Activated naive CD8-positive, alpha-beta T cell treated with anti-CD3 and anti-CD28 coated beads, Interleukin-2, amount 10 ng/mL, durations not matched to agents 7 days and 5 days (primary cell): ENCODE measurements at places on chromosomes 12 and 14.

GRCh38 chr14:89455412-89455811, 38.4 kb upstream of the FOXN3 start:
- H3K27ac ChIP-seq: no peak overlapping the region
- no peak overlapping the region for H3K4me3 ChIP-seq
- no peak for DNase-seq
- peaks cover 7% of the 10 kb centered on the region for H3K36me3 ChIP-seq
- H3K27me3 ChIP-seq: no peaks in the 10 kb centered on the region
- peaks cover 10% of the 10 kb centered on the region for H3K4me1 ChIP-seq

DNA sequence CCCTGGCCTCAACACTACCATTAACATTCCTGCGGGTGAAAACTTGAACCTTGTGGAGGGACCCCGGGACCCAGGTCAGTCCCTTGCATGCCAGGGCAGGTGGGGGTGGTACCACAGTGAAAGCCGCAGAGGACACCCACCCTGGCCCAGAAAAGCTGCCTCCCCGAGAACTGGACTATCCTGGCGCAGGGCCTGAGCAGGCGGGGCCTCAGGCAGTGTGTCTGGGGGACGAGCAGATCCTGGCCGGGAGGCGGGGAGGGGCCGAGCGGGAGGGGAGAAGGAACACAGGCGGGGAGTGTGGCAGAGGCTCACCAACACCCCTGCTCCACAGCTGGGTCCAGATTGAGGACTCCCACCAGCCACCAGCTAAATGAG, 10.0 kb downstream of the AHNAK2 start:
- no peaks in the 10 kb centered on the region for H3K36me3 ChIP-seq
- no peaks in the 10 kb centered on the region for H3K4me1 ChIP-seq
- H3K4me3 ChIP-seq: no peak overlapping the region
- peaks cover 19% of the 10 kb centered on the region for H3K27me3 ChIP-seq

DNA sequence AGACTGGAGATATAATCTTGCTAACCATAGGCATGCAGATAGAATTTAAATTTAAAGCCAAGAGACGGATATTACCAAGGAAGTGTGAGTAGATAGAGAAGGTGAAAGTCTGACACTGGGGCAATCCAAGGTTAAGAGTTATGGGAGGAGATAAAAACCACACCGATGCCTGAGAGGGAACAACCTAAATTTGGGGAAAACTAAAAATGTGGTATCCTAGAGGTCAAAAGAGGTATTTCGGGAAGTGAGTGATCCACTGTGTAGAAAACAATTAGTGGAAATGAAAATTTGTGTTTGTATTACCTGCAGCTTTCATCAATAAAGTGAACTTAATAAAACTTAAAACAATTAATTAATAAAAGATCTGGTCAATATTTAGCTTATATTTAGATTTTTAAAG, 269.0 kb upstream of the RPL10L start:
- H3K27me3 ChIP-seq: no peaks in the 10 kb centered on the region
- no peak overlapping the region for H3K4me3 ChIP-seq
- no peak overlapping the region for H3K27ac ChIP-seq

- no peak for DNase-seq
- H3K27ac ChIP-seq: peak overlapping the region; percentile 49
- peaks cover 10% of the 10 kb centered on the region for H3K36me3 ChIP-seq
Observed at GRCh38 chr14:95483309-95484165, 32.9 kb downstream of the SYNE3 start.

GRCh38 chr14:88232771-88233170, 90.3 kb downstream of the KCNK10 start:
- no peaks in the 10 kb centered on the region for H3K36me3 ChIP-seq
- no peak overlapping the region for H3K27ac ChIP-seq
- H3K4me1 ChIP-seq: peaks cover 1% of the 10 kb centered on the region
- H3K27me3 ChIP-seq: peaks cover 14% of the 10 kb centered on the region

DNA sequence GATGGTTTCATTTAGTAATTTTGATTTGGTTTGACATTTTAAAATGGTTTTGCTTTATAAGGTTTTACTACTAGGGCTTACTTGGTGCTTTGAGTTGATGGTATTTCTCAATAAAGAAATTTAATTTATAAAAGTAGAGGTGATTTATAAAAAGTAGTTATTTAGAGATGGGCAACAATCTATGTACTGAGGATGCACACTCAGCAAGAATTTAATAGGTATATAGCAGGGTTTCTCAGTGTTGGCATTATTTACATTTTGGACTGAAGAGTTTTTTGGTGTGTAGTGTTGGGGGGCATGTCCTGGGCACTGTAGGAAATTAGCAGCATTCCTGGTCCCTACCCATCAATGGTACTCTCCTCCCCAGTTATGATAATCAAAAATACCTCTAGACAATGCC, 47.7 kb downstream of the PPHLN1 start:
- DNase-seq: no peak
- H3K4me3 ChIP-seq: no peak overlapping the region
- H3K27ac ChIP-seq: no peak overlapping the region
- no peaks in the 10 kb centered on the region for H3K4me1 ChIP-seq
- peaks cover 10% of the 10 kb centered on the region for H3K36me3 ChIP-seq

- DNase-seq: no peak
- H3K4me1 ChIP-seq: peaks cover 2% of the 10 kb centered on the region
- H3K27me3 ChIP-seq: no peaks in the 10 kb centered on the region
- H3K27ac ChIP-seq: no peak overlapping the region
Observed at GRCh38 chr12:95874452-95874851, 15.7 kb downstream of the SNRPF start.

GRCh38 chr12:105933671-105934665, 204.8 kb downstream of the NUAK1 start:
- no peaks in the 10 kb centered on the region for H3K36me3 ChIP-seq
- H3K27ac ChIP-seq: no peak overlapping the region
- no peak for DNase-seq
- H3K4me1 ChIP-seq: no peaks in the 10 kb centered on the region
- H3K4me3 ChIP-seq: no peak overlapping the region
- no peaks in the 10 kb centered on the region for H3K27me3 ChIP-seq

GRCh38 chr12:51921017-51921725, 13.9 kb downstream of the ACVRL1 start:
- H3K27ac ChIP-seq: no peak overlapping the region
- H3K27me3 ChIP-seq: peaks cover 5% of the 10 kb centered on the region
- no peaks in the 10 kb centered on the region for H3K36me3 ChIP-seq
- H3K4me1 ChIP-seq: peaks cover 7% of the 10 kb centered on the region
- H3K4me3 ChIP-seq: no peak overlapping the region

DNA sequence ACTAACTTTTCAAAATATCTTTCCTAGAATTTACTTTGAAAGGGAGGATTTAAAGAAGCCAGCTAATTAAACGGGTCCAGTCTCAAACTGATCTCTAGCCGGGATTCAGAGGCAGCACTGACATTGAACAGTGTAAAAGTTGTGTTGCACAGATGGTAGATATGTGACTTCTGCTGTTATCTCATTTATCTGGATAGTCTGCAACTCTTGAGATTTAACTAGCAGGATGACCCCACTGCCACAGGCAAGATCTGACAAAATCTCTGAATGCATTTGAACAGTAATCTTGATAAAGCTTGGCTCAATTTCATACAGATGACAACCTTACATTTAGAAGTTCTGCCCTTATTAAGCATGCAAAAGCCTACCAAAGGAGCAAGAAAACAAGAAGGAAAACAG, 138.0 kb upstream of the CPNE8 start:
- DNase-seq: no peak
- H3K4me3 ChIP-seq: no peak overlapping the region
- H3K36me3 ChIP-seq: no peaks in the 10 kb centered on the region

GRCh38 chr14:102957222-102957621, 34.8 kb downstream of the AMN start:
- H3K4me1 ChIP-seq: no peaks in the 10 kb centered on the region
- no peaks in the 10 kb centered on the region for H3K27me3 ChIP-seq
- no peak overlapping the region for H3K27ac ChIP-seq
- no peak for DNase-seq
- H3K4me3 ChIP-seq: no peak overlapping the region
- H3K36me3 ChIP-seq: no peaks in the 10 kb centered on the region

DNA sequence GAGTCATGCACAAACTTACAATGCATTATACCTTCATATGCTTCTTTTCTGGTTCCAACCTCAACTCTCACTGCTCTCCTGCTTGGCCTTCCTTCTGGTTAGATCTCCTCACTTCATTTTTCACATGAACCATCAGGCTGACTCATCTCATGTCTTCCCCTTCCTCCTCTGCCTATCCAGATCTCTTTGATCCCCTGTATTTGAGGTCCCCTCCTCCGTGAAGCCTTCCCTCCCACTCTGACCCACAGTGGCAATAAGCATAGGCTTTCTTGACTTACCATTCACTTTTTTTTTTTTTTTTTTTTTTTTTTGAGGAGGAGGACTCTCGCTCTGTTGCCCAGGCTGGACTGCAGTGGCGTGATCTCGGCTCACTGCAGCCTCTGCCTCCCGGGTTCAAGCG, 14.7 kb upstream of the ASIC1 start:
- no peak for DNase-seq
- no peak overlapping the region for H3K4me3 ChIP-seq
- no peak overlapping the region for H3K27ac ChIP-seq
- H3K27me3 ChIP-seq: peaks cover 8% of the 10 kb centered on the region
